Caki2 (cell line): ENCODE measurements at places on chromosomes 2 and 18.

DNA sequence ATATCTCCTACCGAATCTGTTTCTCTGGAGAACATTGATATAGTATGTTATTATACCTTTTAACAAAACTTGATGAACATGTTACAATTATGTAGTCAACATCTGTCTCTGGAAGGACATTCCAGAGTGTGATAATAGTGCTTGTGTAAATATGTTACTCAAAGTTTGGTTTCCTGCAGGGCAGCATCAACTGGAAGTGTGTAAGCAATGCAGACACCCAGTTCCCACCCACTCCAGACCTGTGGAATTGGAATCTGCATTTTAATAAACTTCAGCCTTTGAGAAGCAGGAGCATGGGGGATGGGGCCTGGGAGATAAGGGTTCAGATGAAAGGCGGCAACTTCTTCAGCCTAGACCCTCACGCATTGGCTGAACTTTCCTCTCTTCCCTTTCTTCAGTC, 398.9 kb downstream of the RND3 start:
- no peak for DNase-seq

DNA sequence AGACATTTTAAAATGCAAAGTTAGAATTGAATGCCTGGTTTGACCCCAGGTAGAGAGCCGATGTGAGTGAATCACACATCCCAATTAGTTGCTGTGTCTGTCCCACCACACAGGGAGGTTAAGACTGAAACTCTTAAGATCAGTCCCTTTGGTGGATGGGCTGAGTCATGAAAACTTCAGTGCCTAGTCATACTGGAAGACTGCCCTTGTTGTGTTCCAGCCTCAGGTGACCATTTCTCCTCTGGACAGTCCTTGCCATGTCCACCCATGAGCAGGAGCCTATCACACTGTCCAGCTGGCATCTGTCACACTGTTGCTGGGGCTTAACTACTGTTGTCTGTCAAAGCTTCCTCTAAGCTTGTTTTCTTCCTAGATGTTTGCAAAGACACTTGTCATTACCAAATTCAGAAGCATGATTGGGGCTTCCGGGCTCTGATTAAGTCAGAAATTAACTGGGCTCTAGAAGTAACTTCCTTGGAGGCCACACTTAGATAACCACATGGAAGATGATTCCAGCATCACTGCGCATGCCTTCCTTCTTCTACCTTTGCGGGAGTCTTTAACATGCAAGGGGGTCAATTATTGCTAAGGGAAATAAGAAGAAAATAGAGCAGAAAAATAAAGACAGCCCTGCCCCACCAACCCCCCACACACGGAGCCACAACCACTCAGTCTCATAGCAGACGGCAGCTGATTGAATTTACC, 21.3 kb downstream of the CYRIA start:
- peak; percentile 43 for DNase-seq

DNA sequence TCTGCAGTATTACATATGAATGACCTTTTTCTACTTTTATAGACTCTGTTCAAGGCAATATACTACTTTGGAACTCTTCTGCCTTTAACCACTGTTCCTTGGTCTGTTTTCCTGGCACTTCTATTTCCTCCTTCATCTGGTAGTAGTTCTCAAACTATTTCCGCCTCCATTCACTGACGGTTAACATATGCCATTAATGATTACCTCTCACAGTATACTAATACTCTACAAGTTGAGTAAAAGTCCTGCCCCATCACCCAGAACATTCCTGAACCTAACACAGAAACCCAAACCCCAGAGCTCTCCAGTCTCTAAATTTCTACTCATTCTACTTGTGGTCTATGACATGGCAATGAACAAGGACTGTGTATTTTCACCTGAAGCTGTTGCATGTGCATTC, 4.5 kb downstream of the GFPT1 start:
- DNase-seq: peak; percentile 82

DNA sequence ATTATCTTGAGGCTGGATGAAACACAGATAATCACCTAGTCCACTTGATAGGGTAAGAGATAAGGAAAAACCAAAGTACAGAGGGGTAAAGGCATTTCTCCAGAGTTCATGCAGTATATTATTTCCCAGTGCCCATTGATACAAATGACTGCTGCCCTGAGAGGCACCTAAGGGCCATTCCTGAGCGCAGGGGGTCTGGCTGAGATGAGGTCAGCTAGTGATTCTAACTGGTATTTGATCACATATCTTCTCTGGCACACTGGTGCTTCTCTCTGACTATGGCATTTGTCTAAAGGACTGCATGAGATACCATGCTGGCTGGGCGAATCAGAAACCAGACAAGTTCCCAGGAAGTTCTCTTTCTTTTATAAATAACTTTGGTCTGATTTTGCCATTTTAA, 73.3 kb upstream of the TFCP2L1 start:
- DNase-seq: no peak

- peak; percentile 91 for DNase-seq
Measured at GRCh38 chr2:127411653-127412369, 6.4 kb upstream of the PROC start.

GRCh38 chr2:232926431-232926939, 56.4 kb downstream of the SNORC start:
- DNase-seq: no peak

GRCh38 chr2:9846554-9846953, 3.3 kb downstream of the TAF1B start:
- DNase-seq: no peak

- no peak for DNase-seq
Measured at GRCh38 chr2:215435280-215435869, 493 bp downstream of the FN1 start.

DNA sequence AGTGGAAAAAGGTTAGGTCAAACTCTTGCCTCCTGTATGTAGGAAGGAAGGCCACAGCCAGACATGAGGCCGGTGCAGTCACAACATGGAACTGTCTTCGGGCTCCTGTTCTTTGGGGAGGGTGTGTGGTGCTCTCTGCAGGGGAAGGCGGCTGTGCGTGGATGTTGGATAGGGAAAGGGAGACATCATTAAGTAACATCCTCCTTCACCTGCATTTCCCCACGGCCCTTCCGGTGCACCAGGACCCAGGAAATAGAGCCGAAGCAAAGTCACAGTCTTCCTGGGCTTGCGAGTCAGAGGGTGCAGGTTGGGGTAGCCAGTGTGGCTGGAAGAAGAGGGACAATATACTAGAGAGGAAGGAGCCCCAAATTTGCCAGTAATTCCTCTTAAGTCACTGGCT, 78.9 kb upstream of the SMAD7 start:
- DNase-seq: no peak

- no peak for DNase-seq
Measured at GRCh38 chr2:71798266-71799012, 345.1 kb downstream of the DYSF start.

DNA sequence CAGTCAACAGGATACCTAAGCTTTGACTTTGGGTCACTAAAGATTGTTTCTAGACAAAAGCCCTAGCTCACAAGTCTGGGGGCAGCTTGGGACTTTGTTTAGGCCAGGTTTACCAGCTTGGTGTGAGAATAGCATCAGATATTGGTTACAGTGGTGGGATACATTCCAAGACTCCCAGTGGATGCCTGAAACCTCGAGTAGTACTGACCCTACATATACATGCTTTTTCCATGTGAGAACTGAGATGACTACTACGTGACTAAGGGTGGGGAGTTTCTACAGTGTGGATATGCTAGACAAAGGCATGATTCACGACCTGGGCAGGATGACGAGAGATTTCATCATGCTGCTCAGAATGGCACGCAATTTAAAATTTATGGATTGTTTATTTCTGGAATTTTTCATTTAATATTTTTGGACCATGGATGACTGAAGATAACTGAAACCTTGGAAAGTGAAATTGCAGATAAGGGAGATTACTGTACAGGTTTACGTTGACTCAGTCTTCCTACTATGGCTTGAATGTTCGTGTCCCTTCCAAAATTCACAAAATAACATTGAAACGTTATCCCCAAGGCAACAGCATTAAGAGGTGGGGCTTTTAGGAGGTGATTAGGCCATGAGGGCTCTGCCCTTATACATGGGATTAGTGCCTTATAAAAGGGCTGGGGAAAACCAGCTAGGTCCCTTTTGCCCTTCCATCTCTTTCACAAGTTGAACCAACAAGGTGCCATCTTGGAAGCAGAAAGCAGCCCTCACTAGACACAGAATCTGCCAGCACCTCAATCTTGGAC, 50.2 kb upstream of the CTAGE1 start:
- peak; percentile 80 for DNase-seq

GRCh38 chr2:187686416-187687024, 132.3 kb upstream of the TFPI start:
- DNase-seq: no peak

DNA sequence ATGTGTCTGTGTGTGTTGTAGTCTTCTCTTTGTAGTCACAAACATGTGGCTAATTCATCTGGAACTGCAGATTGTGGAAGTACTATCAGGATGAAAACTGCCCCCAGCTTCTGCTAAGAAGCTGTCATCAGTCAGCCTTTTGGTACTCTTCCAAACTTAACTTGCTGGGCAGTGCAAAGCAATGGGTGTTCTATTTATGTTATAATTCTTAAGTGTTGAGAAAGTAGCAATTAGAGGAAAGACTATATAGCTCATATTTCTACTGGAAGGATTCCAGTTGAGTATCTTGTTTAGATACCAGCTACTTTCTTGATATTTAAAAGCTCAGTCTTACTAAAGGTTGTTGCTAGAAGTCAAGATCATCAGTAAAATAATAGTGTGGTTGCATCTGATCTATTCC, 52.1 kb downstream of the SLC38A11 start:
- DNase-seq: no peak

DNA sequence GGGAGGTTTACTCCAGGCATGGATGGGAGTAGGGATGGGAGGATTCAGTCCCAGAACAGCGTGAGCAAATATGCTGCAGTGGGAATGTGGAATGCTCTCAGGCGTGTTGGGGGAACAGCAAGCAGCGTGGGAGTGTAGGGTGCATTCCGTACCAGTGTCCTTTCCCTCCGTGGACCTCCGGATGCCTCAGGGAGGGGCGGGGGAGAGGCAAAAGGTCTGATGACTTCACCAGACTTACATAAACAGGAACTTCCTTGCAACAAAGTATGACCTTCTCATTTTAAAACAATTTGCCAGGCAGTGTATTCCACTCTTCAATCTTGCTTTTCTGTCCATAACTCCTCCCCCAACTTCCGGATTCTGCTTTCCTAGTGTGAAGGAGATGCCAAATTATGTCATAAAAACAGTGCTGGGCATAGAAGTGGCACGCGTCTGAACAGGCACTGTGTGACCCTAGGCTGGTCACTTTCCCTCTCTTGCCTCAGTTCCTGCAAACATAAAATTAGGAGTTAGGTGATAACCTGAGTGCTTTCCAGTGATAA, 36.9 kb downstream of the RPL37A start:
- DNase-seq: peak; percentile 73

GRCh38 chr2:171793691-171794678, 100.1 kb downstream of the SLC25A12 start:
- no peak for DNase-seq

- DNase-seq: no peak
Measured at GRCh38 chr18:22193466-22193865, 24.1 kb downstream of the GATA6 start.

DNA sequence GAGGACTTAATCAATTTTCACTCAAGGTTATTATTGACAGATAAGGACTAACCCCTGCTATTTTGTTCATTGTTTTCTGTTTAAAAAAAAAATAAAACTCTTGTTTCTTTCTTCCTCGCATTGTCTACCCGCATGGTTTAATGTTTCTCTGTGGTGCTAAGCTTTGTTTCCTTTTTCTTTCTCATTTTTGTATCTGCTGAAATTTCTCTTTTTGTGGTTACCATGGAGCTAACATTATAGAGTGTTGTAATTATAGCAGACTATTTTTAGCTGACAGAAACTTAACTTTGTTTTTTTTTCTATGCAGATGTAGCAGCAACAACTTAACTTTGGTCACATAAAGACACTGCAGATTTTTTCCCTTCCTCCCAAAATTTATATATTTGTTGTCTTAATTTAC, 43.1 kb upstream of the CHN1 start:
- DNase-seq: no peak

DNA sequence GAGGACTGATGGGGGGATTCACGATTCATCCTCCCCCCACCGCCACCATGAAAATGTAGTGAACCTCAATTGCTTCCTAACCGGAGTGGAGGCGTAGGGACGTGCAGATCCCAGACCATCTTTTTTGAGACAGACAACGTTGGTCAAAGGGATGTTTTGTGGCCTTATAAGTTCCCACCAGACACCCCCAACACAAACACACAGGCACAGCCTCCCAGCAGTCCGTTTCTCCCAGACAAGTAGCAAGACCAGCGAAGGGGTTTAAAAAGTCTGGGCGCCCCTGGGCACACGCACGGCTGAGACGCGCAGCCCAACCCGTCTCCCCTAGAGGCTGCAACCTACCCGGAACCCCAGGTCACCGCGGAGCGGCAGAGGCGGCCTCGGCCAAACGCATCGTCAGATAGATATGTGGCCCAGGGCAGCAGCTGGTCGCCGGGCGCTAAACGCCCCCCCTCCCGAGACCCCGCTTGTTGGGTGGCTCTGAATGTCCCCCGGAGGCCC, 1.3 kb downstream of the GBX2 start:
- no peak for DNase-seq

- peak; percentile 53 for DNase-seq
Measured at GRCh38 chr18:11909591-11910026, 1.5 kb upstream of the MPPE1 start.

DNA sequence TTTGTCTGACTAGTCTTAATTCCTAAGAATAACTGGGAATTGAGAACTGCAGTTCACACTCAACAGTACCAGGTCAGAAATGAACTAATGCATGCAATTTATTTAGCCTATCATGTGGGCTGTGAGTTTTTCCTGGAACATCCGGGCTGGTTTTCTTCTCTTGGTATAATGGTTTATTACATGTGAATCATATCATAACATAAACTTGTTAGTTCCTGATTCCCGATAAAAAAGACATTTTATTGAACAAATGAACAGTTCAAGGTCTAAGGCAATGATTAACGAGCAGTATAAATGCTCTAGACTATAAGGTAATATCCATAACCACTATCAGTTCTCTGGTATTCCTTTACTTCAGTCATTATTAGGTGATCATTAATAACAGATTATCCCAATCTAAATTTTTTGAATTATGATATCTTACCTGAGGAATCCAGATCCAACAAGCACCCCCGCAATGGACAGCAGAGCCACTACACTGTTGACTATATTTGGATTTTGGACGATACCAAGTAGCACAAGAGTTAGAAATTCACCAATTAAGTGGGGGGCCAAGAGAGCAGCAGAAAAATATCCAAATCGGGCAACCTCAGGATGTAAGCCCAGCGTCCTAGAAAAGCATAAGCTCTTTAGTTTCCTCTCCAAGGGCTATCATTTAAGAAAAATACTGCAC, 19.0 kb downstream of the ABCG5 start:
- DNase-seq: no peak

- DNase-seq: no peak
Measured at GRCh38 chr2:203327582-203327900, 653 bp upstream of the ABI2 start.

GRCh38 chr2:88831792-88832248, 140.3 kb downstream of the RPIA start:
- DNase-seq: peak; percentile 35

DNA sequence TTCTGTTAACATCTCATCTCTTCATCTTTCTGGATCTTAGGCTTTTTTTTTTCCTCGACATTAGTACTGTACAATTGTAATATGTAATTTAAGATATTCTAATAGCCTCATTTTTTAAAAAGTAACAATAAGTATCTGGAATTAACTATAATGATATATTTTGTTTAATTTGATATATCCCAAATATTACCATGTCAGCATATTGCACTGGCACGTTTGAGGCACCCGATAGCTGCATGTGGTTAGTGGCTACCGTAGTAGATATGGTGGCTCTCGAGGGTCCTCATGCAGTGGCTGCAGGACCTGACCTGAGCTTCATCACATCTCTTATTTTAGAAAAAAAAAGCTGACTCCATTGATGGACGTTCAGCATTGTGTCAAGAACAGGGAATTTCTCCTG, 371.9 kb downstream of the DPP10 start:
- DNase-seq: no peak
